Activated CD8-positive, alpha-beta T cell treated with anti-CD3 and anti-CD28 coated beads, Interleukin-2, amount 10 ng/mL, durations not matched to agents 7 days and 5 days (primary cell): ENCODE measurements at places on chromosomes 11 and 22. TPM values are rescaled to one million over a fixed set of nuclear protein-coding genes. Genes with fewer than 3 reads are reported as not detected.
A peak's percentile ranks its signal among the peaks of the same experiment; 100 is the strongest.

ANO1 gene
- total RNA-seq = not detected

DNA sequence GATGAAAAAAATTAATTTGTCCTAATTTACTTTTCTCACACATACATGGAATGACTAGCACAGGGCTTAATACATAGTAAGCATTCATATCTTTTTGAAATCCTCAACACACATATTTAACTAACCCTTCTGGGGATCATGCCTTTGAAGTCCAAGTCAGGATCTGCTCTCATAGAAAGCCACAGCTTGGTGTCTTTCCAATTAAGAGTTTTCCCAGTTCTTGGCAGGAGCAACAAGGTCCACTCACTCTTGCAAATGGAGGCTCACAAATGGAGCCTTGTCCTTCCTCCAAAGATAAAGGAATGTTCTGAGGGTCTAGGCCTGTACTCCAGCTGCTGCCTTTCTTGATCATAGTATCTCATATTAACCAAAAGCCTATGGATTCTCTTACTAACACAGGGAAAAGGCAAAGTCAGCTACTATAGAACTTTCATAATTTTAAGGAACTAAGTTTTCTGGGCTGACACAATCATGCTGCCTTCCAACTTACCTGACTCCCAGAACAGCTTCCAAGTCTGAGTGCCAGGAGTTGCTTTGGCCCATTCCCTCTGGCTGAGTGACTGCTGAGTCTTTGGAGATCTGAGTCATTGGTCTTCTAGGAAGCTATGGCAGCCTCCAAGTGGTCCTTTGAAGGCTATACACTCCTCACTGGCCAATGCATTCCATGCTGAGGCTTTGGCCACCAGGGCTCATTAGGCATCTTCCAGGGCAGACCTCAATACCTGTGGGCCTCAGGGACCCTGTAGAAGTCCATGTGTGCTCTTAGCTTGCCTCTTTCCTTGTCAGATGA lies 25.8 kb upstream of the NUCB2 start:
- peaks cover 16% of the 10 kb centered on the region for H3K27me3 ChIP-seq
- no peak for DNase-seq

GRCh38 chr11:109984634-109985289 lies 108.4 kb upstream of the ZC3H12C start:
- H3K4me1 ChIP-seq = peaks cover 16% of the 10 kb centered on the region
- DNase-seq = no peak
- H3K36me3 ChIP-seq = peaks cover 2% of the 10 kb centered on the region
- H3K27ac ChIP-seq = peak overlapping the region; percentile 37
- peaks cover 13% of the 10 kb centered on the region for H3K27me3 ChIP-seq

DNA sequence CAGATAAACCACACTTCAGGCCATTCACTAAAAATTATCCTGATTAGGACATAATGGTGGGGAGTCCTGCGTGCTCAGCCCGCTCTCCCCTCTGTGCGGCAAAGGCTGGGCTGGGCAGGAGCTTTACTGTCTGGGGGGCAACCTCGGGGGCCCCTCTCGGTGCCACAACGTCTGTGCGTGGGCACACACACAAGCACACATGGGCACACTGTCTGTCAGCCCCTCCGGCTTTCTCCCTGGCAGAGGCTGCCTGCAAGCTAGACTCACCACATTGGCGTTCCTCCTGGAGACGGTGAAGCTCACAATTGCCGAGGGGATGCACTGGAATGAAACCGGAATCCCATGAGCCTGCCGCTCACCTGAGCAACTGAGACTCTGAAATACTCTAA lies 5.2 kb downstream of the MLC1 start:
- no peak for DNase-seq
- H3K36me3 ChIP-seq = no peaks in the 10 kb centered on the region

GRCh38 chr11:6377902-6378639 lies 12.2 kb upstream of the SMPD1 start:
- no peaks in the 10 kb centered on the region for H3K27me3 ChIP-seq
- peak overlapping the region; percentile 91 for H3K27ac ChIP-seq
- H3K4me1 ChIP-seq = peaks cover 39% of the 10 kb centered on the region
- H3K4me3 ChIP-seq = peak overlapping the region; percentile 55
- DNase-seq = peak; percentile 53

FGF3 gene
- not detected for total RNA-seq

- H3K27me3 ChIP-seq = no peaks in the 10 kb centered on the region
- H3K36me3 ChIP-seq = peaks cover 57% of the 10 kb centered on the region
- no peak overlapping the region for H3K4me3 ChIP-seq
- H3K27ac ChIP-seq = no peak overlapping the region
These were observed 25.7 kb upstream of the KRTAP5-7 start for GRCh38 chr11:71501071-71501985.

EMID1 gene
- total RNA-seq = not detected

OTOG gene
- not detected for total RNA-seq

DNA sequence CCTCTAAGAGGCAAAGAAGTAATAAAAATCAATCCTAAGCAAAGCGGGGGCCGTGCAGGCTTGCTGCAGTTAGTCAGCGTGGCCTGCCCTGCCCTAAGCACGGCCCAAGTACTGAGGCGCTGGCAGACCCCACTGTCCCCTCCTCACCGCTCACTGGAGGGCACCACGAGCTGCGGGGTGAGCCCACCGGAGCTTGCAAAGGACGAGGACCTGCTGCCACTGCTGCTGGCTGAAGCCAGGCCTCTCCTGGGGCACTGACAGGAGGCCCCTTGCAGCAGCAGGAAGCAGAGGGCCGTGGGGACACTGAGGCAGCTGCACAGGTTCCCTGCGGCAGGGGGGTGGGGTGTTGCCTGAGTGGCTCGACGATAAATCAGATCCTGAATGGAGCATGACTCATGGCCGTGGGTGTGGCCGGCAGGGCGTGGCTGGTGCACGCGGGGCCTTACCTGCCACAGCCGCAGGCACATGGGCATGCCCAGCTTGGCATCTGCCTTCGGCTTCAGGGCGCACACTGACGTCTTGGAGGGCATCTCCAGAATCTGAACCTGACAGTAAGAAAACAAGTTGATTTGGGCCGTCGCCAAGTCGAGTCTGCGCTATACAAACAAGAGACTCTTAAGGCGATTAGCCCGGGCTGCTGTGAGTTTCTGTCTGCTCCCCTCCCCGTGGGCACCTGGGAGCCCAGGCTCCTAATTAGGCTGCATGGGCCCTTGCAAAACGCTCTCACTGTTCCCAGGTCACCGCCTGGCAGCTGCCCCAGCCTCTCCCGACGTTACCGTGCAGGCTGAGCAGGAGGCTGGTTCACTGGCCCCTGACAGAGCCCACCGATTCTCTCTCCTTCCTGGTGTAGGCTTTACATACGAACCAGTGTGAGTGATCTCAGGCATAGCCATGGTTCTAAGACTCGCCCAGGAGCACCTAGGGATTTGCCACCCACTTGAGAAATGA lies 45.9 kb downstream of the TBX1 start:
- H3K36me3 ChIP-seq = no peaks in the 10 kb centered on the region
- no peaks in the 10 kb centered on the region for H3K27me3 ChIP-seq
- DNase-seq = no peak
- no peak overlapping the region for H3K4me3 ChIP-seq
- H3K4me1 ChIP-seq = peaks cover 9% of the 10 kb centered on the region

GRCh38 chr11:77217156-77217555 lies 84.3 kb downstream of the GDPD4 start:
- no peak overlapping the region for H3K4me3 ChIP-seq
- H3K27me3 ChIP-seq = peaks cover 26% of the 10 kb centered on the region
- DNase-seq = no peak

DNA sequence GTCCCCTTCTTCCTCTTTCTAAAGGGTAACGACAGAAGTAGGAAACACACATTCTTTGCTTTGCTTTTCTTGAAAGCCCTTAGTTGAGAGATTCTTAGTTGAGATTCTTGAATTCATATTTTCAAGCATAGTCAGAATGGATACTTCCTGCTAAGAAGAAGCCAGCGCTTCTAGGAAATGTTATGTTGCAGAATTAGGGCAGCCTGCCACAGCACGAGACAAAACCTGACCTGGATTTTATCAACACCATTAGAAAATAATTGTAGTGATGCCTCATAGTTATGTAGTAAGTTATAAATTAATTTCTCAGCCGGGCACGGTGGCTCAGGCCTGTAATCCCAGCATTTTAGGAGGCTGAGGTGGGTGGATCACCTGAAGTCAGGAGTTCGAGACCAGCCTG lies 37.9 kb upstream of the NUP160 start:
- peaks cover 6% of the 10 kb centered on the region for H3K27me3 ChIP-seq
- H3K27ac ChIP-seq = peak overlapping the region; percentile 79
- peak; percentile 32 for DNase-seq
- H3K4me1 ChIP-seq = peaks cover 36% of the 10 kb centered on the region
- H3K4me3 ChIP-seq = peak overlapping the region; percentile 40

CRYBA4 gene
- total RNA-seq = not detected

C11orf24 gene
- total RNA-seq = 29.2 TPM

- no peaks in the 10 kb centered on the region for H3K4me1 ChIP-seq
- no peak for DNase-seq
- no peak overlapping the region for H3K27ac ChIP-seq
These were observed 40.5 kb downstream of the NAT10 start for GRCh38 chr11:34145847-34146381.

DNA sequence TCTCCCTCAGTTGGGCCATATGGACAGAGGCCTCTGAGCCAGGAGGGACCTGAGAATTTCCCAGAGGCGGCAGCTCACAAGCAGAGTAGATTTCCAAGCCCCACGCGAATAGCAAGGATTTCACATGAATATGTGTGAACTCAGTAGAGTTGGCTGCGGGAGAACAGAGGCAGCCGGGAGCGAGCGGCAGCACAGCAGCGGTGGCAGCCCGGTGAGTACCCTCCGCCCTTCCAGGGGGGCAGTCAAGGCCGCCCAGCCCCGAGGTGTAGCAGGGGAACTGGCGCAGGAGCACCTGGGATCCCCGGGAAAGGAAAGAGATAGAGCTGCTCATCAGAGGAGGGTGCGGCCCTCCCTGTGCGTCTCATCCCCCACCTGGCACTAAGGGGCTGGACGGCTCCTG lies 8.4 kb upstream of the MS4A15 start:
- no peaks in the 10 kb centered on the region for H3K36me3 ChIP-seq
- H3K27me3 ChIP-seq = peaks cover 2% of the 10 kb centered on the region
- DNase-seq = no peak
- no peak overlapping the region for H3K27ac ChIP-seq
- no peak overlapping the region for H3K4me3 ChIP-seq

TRPC6 gene
- not detected for total RNA-seq

- peak within 1 kb of the TSS; percentile 76 for H3K27ac ChIP-seq
- peak within 1 kb of the TSS; percentile 40 for H3K4me3 ChIP-seq
- H3K27me3 ChIP-seq = no peaks in the 10 kb centered on the region
- H3K4me1 ChIP-seq = peaks cover 11% of the 10 kb centered on the region
These were observed at the start of gene BAIAP2L2 for GRCh38 chr22:38110008-38110862. Gene BAIAP2L2 (minus strand): TSS chr22:38110684. CDS start chr22:38110525, 159 bp downstream.

ADAMTS8 gene
- total RNA-seq = not detected

UEVLD gene
- total RNA-seq = 13.4 TPM

DNA sequence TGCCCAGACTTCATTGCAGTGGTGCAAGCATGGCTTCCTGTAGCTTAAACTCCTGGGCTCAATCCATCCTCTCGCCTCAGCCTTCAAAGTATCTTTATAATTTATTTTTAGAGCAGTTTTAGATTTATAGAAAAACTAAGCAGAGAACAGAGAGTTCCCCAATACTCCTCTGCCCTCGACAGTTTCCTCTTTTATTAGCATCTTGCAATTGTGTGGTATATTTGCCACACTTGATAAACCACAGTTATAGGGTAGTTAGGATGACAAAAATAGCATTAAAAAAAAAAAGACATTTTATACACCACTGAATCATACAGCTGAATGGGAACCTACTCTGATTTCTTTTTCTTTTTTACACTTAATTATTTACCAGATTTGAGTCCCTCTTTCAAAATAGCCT lies 31.2 kb downstream of the MS4A2 start:
- H3K27ac ChIP-seq = no peak overlapping the region
- no peaks in the 10 kb centered on the region for H3K27me3 ChIP-seq
- no peaks in the 10 kb centered on the region for H3K4me1 ChIP-seq
- no peak overlapping the region for H3K4me3 ChIP-seq

DNA sequence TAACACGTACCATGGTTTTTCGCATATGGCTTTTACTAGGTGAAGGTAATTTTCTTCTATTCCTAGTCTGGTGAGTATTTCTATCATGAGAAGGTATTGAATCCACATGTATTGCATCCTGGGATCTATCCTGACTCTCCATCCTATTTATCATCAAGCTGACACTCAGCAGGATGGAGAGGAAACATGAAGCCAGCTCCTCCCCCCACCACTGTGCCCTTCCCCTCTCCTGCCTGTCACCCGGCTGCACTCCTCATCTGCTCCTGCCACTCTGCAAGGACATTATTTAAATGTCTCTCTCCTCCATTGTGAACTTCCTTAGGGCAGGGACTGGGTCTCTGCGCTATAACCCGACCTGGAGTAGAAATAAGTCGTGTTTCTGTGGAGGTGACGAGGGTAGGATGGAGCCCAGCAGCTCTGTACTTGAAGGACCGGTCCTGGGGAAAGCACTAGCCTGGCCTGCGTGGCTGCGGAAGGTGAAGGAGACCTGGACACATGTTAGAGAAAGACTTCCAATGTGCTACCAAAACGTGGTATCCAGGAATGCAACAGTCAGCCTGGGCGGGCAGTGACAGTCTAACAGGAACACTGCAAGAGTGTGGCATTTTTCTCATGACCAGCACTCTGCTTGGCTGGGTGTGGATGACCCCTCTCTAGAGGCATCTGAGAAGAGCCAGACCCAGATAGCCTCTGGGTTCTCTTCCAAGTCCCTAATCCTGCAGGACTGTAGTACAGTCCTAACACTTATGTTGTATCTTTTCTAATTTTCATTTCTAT lies 111.2 kb downstream of the MICAL3 start:
- no peaks in the 10 kb centered on the region for H3K36me3 ChIP-seq
- no peak for DNase-seq
- no peaks in the 10 kb centered on the region for H3K27me3 ChIP-seq
- H3K4me3 ChIP-seq = no peak overlapping the region
- H3K4me1 ChIP-seq = no peaks in the 10 kb centered on the region
- no peak overlapping the region for H3K27ac ChIP-seq

GRCh38 chr11:108170184-108170583 lies 48.8 kb downstream of the ACAT1 start:
- no peaks in the 10 kb centered on the region for H3K27me3 ChIP-seq
- no peak for DNase-seq
- no peak overlapping the region for H3K4me3 ChIP-seq
- H3K36me3 ChIP-seq = peaks cover 66% of the 10 kb centered on the region
- peak overlapping the region; percentile 78 for H3K27ac ChIP-seq

CCDC34 gene
- 22.2 TPM for total RNA-seq

CPT1B gene
- 77.4 TPM for total RNA-seq

MUC2 gene
- total RNA-seq = not detected

GRCh38 chr11:705646-706438 lies at the start of gene EPS8L2:
Gene EPS8L2 (plus strand): TSS chr11:706231. CDS start chr11:709408, 3,177 bp downstream.
- H3K36me3 ChIP-seq = peaks cover 3% of the 10 kb centered on the region
- peaks cover 8% of the 10 kb centered on the region for H3K27me3 ChIP-seq
- DNase-seq = no peak
- H3K27ac ChIP-seq = no peak within 1 kb of the TSS

GRCh38 chr22:26481112-26481693 lies 2.4 kb downstream of the HPS4 start:
- peak overlapping the region; percentile 3 for H3K27ac ChIP-seq
- peak overlapping the region; percentile 62 for H3K4me3 ChIP-seq
- DNase-seq = no peak
- H3K4me1 ChIP-seq = peaks cover 82% of the 10 kb centered on the region
- H3K36me3 ChIP-seq = peaks cover 39% of the 10 kb centered on the region
- H3K27me3 ChIP-seq = no peaks in the 10 kb centered on the region

- H3K4me1 ChIP-seq = peaks cover 38% of the 10 kb centered on the region
- no peak overlapping the region for H3K27ac ChIP-seq
- H3K4me3 ChIP-seq = no peak overlapping the region
- H3K27me3 ChIP-seq = no peaks in the 10 kb centered on the region
- DNase-seq = no peak
- H3K36me3 ChIP-seq = peaks cover 30% of the 10 kb centered on the region
These were observed 30.8 kb downstream of the SYTL2 start for GRCh38 chr11:85779956-85780640.

- no peak overlapping the region for H3K27ac ChIP-seq
- no peak overlapping the region for H3K4me3 ChIP-seq
- H3K36me3 ChIP-seq = no peaks in the 10 kb centered on the region
- peaks cover 4% of the 10 kb centered on the region for H3K27me3 ChIP-seq
These were observed 15.7 kb upstream of the PGA3 start for GRCh38 chr11:61187505-61188130.

E2F8 gene
- 46.5 TPM for total RNA-seq
